ENCODE measurements at places on chromosomes 6 and 20.
A peak's percentile ranks its signal among the peaks of the same experiment; 100 is the strongest.

GRCh38 chr20:57071283-57071731 is 195.1 kb downstream of the BMP7 start:
- no peak for DNase-seq

GRCh38 chr6:73710470-73710869 is 14.5 kb downstream of the CD109 start:
- no peak for DNase-seq

DNA sequence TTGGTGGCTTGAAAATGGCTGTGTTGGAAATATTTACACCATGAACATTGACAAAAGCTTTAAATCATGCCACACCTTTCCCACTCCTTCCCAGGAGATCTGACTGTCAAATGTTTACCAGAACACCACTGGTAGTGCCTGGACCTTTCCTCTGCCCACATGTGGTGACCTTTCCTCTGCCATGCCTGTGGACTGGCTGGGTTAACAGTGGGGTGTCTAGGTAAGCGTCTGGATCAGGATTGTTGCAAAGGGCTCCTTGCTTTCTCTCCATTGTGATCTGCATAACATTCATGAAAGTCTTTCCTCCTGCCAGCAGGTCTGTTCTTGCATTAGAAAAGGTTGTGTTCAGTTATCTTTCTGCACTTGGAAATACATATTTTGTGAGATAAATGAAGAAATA is 572.7 kb downstream of the DHX35 start:
- no peak for DNase-seq

DNA sequence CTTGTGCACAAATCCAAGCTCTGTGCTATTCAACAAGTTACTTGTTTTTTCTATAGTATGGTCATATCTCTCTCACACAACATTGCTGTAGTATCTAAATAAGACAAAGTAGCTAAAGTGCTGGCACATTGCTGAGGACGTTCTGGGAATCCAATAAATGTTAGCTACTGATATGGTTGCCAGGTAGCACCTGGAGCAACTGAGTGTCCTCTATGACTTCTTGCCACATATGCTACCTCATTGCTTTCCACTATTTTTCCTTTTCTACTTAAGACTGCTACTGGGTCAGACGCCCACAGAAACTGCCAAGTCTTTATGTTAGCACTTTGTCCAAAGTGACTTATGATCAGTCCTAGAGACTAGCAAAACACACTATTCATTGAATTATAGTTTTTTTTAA is 85.3 kb downstream of the SYCP2 start:
- DNase-seq, result no peak

DNA sequence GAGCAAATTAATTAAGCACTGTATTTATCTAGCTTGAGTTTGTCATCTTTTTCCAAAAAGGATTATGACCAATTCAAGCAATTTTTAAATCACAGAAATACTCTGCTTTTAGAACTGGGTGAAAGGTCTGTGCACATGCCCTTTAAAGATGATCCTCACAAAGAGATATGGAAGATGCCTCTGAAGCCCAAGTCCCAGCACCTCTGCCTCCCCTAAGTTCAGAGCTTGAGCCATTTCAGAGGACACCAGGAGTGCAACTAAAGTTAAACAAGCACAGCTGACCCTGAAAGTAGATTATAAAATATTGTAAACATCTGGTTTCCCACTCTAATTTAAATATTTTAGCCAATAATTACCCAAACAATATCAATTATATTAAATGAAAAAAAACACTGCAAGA is 139.5 kb upstream of the BEND6 start:
- no peak for DNase-seq

- DNase-seq, result no peak
Observed at GRCh38 chr6:18527836-18528743, 140.9 kb downstream of the RNF144B start.

DNA sequence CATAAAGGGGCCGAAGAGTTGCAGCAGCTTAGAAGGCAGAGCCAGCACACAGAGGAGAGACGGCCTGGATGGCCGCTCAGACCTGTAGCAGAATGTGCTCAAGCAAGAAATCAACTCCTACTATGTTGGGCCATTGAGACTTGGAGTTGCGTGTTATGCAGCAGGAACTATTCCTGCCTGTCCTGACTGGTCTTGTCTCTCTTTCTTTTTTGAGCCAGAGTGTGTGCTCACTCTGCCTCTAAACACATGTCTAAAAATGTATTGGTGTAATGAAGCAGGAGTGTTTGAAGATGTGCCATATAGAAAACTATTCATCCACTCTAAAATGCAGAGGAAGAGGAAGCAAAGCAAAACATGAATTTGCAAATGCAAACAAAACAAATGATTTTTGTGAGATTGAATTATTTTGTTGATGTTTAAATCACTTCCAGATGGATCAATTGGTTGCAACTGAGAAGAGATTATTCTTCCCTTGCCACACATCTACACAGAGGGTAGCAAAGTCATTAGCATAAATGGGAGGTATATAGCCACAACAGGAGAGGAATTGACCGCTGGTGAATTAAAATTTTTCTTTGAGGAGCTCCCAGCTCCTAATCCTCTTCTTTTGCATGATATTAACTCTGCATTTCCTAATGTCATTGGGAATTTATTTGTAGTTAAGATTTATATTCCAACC is 20.4 kb upstream of the SYNJ2 start:
- DNase-seq, result no peak

DNA sequence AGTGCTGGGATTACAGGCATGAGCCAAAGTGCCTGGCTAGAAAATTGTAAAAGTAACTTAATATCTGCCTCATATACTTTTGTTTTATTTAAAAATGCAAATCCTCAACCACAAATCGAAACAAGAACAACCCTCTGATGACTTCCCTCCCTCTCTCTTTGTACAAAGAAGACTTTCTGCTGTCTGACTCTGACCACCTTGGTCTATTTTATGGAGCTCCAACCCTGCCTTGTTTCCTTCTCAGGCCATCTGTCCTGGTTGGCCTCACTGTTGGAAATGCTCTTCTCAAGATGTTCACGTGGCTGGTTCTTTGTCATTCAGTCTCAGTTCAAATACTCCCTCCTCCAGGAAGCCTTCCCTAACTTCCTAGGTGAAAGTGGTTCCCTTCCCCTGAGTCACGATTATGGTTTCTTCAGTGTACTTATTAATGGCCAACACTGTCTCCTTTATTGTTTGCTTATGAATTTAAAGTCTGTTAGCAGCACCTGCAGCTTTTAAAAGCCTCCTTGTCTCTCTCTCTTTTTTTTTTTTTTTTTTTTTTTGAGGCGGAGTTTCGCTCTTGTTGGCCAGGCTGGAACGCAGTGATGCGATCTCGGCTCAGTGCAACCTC is 151.5 kb upstream of the SALL4 start:
- DNase-seq, result no peak

- no peak for DNase-seq
Observed at GRCh38 chr6:168981187-168981586, 272.5 kb downstream of the THBS2 start.

GRCh38 chr20:62159839-62160238 is 16.3 kb downstream of the SS18L1 start:
- DNase-seq, result peak; percentile 9

- no peak for DNase-seq
Observed at GRCh38 chr6:146146836-146147235, 118.0 kb downstream of the GRM1 start.

- DNase-seq, result no peak
Observed at GRCh38 chr6:34249469-34250261, 859 bp upstream of the SMIM29 start.

DNA sequence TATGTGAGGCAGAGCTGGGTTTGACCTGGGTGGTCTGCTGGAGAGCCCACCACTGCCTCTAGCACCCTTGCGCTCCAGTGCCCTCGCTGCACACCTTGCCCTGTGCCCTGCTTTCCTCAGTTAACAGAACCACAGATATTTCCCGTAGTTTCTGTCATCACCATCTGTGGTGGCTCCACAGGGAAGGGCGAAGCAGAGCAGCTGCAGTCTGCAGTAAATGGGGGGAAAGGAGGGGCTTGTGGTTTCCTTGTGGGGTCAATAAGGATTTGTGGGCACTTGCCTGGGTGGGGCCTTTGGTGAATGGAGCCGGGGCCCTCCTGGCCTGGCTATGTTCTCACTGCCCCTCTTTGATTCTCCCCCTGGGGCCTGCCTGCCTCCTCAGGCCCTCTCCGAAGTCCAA is 21.2 kb upstream of the CCDC167 start:
- DNase-seq, result no peak

DNA sequence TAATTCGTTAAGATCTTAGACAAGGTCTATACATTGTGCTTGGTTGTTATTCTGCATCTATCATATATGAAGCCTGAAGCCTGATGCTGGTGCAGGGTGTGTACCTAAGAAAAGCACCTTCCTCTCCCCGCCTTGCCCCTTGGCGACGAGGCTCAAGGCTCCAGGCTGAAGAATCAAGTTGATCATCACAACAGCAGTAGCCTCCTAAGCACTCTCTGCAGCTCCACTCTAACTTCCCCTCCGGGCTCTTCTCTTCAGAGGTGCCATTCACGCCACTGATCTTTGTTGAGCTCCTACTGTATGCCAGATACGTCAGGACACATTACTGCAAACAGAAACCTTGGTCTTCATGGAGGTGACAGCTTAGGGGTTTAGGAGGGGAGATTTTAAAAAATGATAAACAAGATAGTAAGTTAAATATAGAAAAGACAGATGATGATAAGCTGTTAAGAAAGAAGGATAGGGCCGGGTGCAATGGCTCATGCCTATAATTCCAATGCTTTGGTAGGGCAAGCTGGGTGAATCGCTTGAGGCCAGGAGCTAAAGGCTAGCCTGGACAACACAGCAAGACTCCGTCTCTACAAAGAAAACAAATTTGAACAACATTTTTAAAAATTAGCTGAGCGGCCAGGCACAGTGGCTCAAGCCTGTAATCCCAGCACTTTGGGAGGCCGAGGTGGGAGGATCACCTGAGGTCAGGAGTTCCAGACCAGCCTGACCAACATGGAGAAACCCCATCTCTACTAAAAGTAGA is 38.4 kb upstream of the ZNF217 start:
- DNase-seq, result no peak

- DNase-seq, result no peak
Observed at GRCh38 chr6:104887350-104887749, 27.6 kb upstream of the HACE1 start.

GRCh38 chr6:165552248-165552736 is 110.7 kb downstream of the PDE10A start:
- no peak for DNase-seq

- DNase-seq, result no peak
Observed at GRCh38 chr20:43955750-43956191, 41.1 kb downstream of the TOX2 start.

DNA sequence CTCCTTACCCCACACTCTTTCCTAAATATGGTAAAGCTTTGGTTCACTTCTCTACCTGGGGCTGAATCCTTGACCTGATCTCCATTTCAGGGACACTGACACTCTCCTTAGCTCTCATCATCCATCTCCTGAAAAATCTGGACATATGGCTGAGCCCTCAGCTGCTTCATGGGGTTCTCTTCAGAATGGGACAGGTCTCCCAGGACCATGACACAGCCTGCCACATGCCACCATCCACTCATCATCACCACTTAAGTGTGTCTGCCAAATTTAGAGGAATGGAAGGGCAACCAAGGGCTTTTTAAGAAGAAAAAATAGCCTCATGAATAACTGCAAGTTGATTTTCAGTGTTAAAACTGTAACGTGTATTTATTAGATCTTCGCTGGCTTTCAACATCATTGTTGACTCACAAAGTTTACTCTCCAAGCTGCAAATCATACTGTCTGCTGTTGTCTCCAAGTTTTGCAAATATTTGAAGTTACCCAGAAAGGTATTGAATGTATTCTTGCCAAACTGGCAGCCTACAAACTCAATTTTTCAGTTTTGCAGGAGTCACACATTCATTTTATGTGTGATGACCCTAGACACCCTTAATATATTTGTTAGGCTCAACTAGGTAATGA is 41.1 kb downstream of the HS3ST5 start:
- DNase-seq, result no peak

GRCh38 chr6:83417880-83418663 is 12.8 kb downstream of the ME1 start:
- DNase-seq, result no peak

- no peak for DNase-seq
Observed at GRCh38 chr6:168734523-168734922, 293.5 kb downstream of the SMOC2 start.

- DNase-seq, result peak; percentile 73
Observed at GRCh38 chr6:73519926-73520687, 725 bp downstream of the EEF1A1 start.

DNA sequence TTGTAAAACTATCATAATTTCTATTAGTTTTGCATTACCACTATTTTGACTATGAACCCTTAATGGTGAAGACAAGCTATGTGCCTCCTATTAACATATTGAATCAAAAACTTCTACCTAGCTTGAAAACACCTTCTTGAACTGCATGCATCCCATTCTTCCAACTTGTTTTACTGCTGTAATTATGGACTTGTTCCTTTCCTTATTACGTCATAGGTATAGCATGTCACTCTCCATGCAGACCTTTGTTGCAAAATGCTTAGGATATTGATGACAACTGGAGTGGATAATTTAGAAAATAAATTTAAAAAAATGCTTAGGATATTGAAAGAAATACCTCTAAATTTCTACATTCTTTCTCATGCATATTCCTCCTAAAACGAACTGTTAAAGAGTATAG is 219.3 kb downstream of the KCNQ5 start:
- DNase-seq, result no peak

GRCh38 chr6:50361641-50362331 is 312.1 kb upstream of the DEFB112 start:
- DNase-seq, result no peak

DNA sequence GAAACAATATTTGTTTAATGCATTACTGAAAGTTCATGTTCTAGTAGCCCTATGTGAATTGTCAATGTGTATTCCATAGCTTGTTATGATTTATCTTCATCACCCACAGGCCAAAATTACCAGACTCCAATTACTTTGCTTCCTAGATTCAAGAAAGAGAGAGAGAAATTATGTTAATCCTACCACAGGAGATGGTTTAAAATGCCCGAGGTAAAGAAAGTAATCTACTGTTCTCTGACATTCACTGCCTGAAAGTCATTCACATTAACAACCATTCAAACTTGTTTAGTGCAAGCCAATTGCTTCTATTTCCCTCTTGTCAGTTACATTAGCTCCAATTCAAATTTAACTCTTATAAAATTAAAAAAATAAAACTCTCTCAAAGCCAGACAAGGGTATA is 260.4 kb upstream of the THEMIS start:
- DNase-seq, result no peak

GRCh38 chr6:4280707-4281106 is 145.3 kb upstream of the ECI2 start:
- DNase-seq, result no peak

DNA sequence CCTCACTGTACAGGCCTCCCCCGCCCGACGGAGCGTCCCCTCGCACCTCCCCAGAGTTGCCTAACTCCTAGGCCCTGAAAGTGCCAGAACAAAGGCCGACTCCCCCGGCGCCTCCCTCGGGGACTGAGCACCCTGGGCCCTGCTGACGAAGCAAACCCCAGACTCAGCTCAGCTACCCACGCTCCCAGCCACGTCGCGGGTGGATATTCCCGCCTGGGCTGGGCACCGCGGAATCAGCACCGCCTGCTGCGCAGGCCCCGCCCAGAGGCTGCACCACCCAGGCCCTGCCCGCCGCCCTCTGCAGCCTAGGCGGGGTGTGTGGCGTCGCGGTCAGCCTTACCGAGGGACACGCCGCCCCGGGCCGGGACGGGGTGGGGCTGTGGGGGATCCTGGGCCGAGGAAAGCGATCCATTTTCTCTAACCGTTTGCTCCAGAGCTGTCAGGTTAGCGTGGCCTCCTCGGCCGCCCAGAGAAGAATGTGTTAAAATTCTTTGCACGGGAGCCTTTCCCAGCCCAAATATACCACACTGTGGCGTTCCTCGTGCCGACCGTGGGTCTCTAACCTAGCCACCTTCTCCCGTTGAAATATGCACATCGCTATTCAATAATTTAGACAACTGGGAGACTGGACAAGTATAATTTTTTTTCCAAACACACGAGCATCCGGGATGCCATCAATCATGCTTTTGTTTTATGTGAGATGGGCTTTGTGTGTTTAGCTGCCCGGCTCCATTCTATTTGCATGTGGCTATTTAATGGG is 31.4 kb downstream of the TFAP2A start:
- no peak for DNase-seq

Data from stimulated activated CD4-positive, alpha-beta T cell treated with anti-CD3 and anti-CD28 coated beads, Interleukin-1b, Interleukin-23, amount 100 ng/mL, for 4 hours (primary cell).